Stimulated activated CD4-positive, alpha-beta T cell treated with anti-CD3 and anti-CD28 coated beads, TNF-alpha, amount 100 ng/mL, for 4 hours (primary cell): ENCODE measurements at places on chromosomes 4 and X.

- DNase-seq, result no peak
Observed at GRCh38 chr4:102564399-102565059, 63.4 kb downstream of the NFKB1 start.

GRCh38 chr4:162535121-162535520 lies 371.3 kb upstream of the FSTL5 start:
- DNase-seq, result no peak

GRCh38 chr4:81498046-81498445 lies 26.3 kb upstream of the RASGEF1B start:
- no peak for DNase-seq

DNA sequence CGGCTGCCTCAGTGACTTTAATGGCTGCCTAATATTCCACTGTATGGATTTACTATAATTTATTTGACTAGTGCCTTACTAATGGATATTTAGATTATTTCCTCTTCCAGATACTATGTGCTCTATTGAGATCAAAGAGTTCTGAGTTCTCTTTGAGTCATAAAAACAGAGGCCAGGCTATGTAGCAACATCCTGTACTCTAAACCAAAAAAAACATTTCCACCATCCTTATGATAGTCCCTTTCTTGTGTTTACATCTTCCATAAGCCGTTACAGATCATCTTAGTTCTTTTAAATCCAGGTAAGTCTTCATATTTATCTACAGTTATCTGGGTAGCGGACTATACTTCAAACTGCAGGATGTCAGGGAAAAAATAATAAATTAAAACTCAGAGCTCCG lies 56.6 kb upstream of the TMEM184C start:
- no peak for DNase-seq

DNA sequence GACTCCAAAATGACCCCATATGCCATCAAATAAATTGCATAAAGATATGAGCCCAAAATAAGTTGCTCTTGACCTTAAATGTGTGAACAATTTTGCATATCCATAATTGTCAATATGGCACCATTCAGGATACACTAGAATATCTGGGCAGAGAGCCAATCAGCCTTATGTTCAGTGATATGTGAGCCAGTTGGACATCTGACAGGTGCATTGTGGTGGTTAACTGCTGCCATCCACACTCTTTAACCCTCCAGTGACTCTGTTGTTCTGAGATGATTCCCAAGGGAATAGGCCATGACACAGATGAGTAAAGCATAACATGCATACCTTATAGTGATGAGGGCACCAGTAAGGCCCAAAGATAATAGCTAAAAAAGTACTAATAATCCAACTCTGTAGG lies 500.1 kb downstream of the PCDH18 start:
- no peak for DNase-seq

DNA sequence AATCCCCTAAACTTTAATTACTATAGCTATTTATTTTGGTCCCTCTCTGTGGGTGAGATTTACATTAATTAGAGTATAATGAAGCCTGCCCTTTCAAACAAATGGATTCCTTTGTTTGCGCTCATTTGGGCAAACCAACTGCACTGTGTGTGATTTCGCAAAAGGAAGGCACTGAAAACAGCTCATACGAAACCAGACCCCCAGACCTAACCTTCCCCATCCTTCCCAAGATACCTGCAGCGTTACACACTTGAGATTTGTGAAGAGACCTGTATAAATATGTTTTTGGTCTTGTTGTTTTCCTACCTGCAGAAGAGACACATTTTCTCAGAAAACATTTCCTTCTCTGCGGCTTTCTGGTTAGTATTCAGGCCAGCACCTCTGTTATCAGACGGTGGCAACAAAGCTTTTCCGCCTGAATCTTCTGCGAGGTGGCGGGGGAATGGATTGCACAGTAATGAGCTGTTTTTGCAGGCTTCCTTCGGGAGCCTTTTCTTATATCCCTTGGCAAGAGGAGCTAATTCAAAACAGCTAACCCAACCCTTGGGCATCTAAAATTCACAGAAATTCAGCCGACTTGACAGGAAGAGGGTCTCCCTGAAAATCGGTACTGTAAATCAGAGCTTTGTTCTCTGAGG lies 47.6 kb downstream of the CBLL2 start:
- no peak for DNase-seq

- no peak for DNase-seq
Observed at GRCh38 chr4:17327591-17327990, 184.3 kb downstream of the QDPR start.

- DNase-seq, result no peak
Observed at GRCh38 chr4:2138846-2139500, 79.8 kb downstream of the NAT8L start.

DNA sequence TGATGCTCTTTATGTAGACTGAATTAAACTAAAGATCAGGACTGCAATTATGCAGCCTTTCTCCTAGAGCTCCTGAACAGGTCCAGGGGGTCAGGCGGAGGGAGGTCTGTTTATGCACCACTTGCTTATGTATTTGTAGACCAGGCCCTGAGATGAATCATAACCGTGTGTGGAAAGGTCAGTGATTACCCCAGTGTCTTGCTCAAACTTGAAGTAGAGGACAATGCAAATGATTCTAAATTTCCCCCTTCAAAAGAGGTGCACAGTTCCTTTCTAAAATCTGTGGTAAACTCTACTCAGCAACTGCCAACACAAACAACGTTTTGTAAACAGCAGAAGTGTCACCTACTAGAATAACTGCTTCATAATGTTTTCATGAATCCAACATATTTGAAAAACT lies 13.0 kb upstream of the TBC1D9 start:
- no peak for DNase-seq

- no peak for DNase-seq
Observed at GRCh38 chr4:188455062-188455752, 316.0 kb downstream of the TRIML1 start.

- DNase-seq, result no peak
Observed at GRCh38 chrX:153375571-153375970, 25.6 kb downstream of the PNMA6E start.

GRCh38 chr4:111641813-111642579 lies 503.3 kb upstream of the FAM241A start:
- DNase-seq, result no peak
